Stimulated activated naive CD4-positive, alpha-beta T cell (primary cell): ENCODE measurements at places on chromosomes 2 and 18.

- DNase-seq = no peak
Measured at GRCh38 chr2:37698931-37699481, 27.6 kb upstream of the CDC42EP3 start.

DNA sequence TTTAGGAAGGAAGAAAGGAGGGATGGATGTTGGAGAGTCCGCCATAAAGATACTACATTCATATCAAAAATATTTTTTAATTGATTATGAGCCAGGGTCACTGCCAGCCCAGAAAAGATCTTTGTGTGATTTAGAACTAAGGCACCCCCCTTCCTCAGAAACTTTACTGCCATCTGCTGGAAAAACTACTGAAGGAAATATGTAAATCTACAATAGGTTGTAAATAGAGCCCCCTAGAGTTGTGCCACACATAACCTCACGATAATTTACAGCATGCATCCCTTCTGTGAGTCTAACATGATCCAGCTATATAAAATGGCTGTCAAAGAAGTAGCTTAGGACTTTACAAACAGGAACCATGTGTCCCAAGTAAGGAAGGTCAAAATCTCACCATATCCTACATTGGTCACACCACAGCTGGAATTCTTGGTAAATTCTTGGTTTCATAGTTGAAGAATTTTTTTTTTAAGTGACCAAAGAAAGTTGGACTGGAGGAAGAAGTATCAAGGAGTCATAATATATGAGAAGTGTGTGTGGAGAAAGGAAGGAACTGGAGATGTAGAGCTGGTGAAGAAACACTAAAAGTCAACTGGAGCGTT lies 152.5 kb downstream of the CYP26B1 start:
- DNase-seq = no peak

- no peak for DNase-seq
Measured at GRCh38 chr2:9333591-9334171, 89.6 kb downstream of the ITGB1BP1 start.

GRCh38 chr2:209763106-209763505 lies 8.5 kb upstream of the UNC80 start:
- no peak for DNase-seq

DNA sequence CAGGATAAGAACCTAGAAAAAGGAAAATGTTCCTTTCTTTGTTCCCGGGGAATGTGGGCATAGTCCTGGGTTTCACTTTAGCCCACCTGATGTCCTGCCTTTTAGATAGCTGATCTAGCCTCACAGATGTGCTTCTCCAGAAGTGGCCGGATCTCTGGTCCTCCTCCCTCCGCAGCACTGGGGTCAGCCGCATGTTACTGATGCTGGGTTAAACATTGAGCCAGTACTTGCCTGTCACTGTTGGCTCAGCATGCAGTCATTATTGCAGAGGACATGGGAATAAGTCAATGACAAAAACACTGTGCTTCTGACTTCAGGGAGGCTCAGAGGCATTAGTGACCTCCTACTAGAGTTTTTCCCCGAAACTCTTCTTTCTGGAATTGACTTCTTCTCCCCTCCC lies 27.6 kb downstream of the NCK2 start:
- no peak for DNase-seq

DNA sequence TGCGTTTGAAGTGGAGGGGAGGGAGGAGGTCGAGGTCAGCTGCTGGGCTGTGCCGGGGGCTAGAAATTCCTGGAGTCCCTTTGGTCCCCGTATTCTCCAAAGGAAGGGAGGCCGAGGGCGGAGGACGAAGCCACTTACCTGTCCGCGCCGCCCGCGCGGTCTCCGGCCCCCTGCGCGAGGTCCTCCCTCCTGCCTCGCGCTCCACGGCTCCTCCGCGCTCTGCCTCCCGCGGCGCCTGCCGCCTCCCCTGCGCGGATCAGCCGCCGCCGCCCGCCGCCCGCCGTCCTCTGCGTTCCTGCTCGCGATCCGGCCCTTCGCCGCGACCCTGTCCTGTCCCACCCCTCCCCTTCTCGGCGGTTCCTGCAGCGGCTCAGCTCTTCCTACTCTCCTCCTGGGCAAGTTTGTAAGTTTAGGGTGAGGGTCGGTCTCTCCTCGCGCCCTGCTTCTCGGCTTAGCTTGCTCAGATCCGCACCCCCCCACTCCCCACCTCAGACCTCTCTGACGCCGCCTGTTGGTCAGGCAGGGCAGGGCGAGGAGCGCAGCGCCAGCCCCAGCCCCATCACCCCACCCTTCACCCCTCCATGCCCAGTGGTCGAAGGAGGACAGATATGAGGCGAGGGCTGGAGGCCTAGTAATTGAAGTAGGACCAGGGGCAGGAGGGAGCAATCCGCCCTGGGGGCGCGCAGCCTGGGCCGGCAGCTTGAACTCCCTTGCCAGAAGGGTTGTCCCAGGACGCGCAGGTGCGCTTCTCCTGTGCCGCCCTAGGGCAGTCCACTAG lies 9.7 kb upstream of the SKOR2 start:
- DNase-seq = no peak
